AG20443 (cell line): ENCODE measurements at places on chromosomes 1 and 21.

DNA sequence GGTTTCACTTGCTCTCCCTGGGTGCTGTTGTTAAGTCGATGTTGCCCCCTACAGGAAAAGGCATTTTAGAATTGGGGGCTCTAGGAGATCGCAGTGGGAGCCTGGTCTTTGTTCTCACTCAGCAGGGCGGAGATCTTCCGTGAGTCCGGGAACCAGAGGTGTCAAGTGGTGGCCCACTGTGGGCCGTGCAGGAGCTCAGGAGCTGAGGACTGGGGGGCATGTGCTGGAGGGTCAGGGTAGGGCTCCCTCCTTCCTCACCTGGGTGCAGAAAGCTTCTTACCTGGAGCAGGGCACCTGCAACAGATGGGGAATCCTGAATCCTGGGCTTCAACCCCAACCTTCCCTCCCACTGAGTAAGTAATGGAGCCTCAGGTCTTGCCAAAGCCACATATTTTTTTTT lies 392.7 kb downstream of the NPHP4 start:
- no peak for DNase-seq

GRCh38 chr21:44429894-44430293 lies 25.4 kb upstream of the LRRC3 start:
- no peak for DNase-seq

GRCh38 chr1:109997867-109998229 lies 13.3 kb downstream of the AHCYL1 start:
- no peak for DNase-seq

DNA sequence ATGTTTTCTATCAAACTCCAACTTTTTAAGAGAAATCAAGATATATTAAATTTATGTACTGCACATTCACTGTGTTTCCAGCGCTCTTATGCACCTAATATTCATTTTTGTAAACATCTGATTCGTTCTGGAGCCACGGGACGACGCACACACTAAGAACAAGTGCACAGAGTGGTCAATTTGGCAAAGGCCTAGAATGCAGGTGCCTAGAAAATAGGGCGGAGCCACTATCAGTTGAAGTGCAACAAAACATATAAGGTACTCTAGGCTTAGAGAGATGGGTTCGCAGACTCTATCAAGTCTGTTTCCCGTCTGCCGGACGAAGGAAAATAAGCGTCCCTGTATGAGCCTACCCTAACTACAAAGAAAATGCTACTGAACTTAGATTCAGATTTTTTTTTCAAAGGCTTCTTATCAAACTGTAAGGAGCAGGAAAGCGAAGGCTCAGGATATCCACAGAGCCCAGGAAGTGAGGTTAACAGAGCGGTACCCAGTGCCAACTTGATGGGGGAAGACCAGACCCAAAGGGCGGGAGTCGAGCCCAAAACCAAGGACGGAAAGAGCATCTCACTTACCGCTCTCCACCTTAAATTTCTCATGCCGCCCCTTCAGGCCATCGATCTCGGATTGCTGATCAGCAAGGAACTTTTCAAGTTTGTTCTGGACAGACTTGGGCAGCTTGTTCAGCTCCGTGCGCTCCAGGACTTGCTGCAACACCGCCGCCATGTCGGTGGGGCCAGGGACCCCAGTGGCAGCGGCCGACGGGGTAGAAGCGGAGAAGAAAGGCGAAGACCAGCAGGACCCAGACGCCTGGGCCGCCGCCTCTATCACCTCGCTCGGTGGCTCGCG lies 526 bp downstream of the TPR start:
- DNase-seq: peak; percentile 40

- DNase-seq: no peak
Measured at GRCh38 chr1:35988237-35988636, 57.3 kb downstream of the AGO3 start.

GRCh38 chr21:41388259-41388658 lies 26.4 kb downstream of the MX2 start:
- no peak for DNase-seq

- no peak for DNase-seq
Measured at GRCh38 chr1:92587445-92587844, 100.7 kb upstream of the GFI1 start.

GRCh38 chr1:232211149-232211548 lies 418.8 kb downstream of the SIPA1L2 start:
- DNase-seq: peak; percentile 14

DNA sequence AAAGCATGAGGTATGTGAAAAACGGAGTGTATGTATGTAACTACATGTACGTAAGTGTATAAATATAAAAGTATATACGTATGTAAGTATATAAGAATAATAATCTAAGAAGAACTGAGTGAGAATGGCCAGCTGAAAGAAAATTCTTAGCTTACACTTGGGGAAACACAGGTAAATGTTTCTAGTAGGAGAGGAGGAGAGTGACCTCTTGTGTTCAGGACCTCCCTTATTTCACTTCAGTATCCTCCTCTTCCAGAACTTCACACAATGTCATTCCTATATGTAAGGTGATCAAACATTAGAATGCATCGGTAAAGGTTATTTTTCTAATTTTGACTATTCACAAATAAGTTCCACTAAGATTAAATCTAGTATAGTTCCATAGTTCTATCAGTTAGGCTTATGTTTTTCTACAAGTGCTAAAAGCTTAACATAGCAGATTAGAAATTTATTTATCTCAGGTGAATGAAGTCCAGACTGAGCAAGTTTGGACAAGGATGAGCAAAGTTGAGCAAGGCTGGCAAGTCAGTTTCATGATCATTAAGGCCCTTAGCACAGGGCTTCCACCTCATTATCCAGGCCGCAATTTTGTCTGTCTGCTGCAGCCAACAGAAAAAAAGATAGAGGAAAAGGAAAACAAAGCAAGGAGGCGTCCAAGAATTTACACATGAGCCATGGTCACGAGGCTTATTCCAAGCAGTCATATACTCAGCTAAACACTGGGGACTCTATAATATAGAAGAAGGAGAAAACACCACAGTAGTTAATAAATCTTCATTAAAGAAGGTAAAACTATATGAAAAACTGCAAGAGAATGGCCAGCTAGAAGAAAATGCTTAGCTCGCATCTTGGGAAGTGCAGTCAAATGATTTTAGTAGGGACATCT lies 7.1 kb upstream of the MROH9 start:
- DNase-seq: peak; percentile 13

DNA sequence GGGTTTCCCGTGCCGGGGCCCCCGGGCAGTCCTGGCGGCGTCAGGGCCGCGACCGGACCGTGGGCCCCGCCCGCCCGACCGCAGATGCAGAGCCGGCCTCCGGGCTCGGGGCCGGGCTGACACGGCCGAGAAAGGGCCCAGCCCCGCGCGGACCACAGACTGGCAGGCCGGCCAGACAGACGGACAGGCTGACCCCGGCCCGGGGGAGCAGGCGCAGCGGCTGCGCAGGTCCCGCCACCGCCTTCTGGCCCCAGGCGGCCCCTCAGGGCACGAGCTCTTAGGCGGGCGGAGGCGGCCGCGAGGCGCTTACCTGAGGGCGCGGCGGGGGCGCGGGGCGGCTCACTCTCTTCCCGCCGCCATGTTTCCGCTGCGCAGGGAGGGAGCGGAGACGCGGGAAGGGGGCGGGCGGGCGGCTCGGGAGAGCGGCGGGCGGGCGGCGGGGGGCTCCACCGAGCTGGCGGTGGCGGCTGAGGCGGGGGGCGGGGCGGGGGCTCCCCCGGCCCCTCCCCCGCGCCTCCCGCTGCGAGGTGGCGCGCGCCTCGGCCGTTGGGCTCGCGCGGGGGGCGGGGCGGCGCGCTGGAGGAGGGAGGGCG lies at the start of gene SCMH1:
Gene SCMH1 (minus strand): TSS at position 558 of the 593 bp plus-strand sequence. CDS start 56,173 bp downstream, outside the sequence.
- peak; percentile 88 for DNase-seq

GRCh38 chr1:197965132-197965840 lies 48.1 kb downstream of the LHX9 start:
- DNase-seq: no peak

DNA sequence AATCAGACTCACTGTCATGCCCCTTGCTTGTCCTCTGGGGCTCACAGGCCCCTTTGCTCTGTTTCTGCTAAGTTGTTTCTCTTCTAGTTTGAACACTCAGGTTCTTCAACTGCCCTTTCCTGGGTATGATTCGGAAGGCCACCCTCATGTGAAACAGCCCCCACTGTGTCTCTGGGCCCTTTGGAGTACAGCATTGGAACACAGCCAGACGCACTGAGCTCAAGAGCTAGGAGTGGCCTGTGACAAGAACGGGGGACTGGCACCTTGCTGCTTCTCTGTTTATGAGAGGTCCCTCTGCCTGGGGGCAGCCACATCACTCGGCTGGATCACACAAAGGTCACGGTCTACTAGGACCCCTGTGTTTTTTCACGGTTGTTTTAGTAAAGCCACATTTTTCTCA lies 114.4 kb upstream of the ZC3H12A start:
- no peak for DNase-seq

GRCh38 chr1:245583575-245584330 lies 429.0 kb downstream of the KIF26B start:
- DNase-seq: no peak

GRCh38 chr1:47813970-47814369 lies 183.2 kb downstream of the TRABD2B start:
- DNase-seq: no peak

DNA sequence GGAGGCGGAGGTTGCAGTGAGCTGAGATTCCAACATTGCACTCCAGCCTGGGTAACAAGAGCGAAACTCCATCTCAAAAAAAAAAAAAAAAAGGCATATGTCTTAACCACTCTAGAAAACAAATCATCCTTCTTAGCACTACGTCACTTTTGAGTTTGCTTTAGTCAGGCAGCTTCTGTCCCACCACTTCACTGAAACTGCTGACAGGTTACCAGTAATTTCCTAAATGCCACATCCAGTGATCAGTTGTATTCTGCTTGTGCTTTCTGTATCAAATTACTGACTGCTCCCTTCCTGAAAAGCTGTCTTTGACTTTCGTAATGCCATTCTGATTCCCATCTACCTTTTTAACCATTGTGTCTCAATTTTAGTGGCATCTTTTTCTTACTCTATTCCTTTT lies 21.7 kb downstream of the RCOR3 start:
- no peak for DNase-seq

- no peak for DNase-seq
Measured at GRCh38 chr1:185341196-185341781, 24.2 kb upstream of the IVNS1ABP start.
